ENCODE measurements at places on chromosomes 7 and 10.
A peak's percentile ranks its signal among the peaks of the same experiment; 100 is the strongest.

DNA sequence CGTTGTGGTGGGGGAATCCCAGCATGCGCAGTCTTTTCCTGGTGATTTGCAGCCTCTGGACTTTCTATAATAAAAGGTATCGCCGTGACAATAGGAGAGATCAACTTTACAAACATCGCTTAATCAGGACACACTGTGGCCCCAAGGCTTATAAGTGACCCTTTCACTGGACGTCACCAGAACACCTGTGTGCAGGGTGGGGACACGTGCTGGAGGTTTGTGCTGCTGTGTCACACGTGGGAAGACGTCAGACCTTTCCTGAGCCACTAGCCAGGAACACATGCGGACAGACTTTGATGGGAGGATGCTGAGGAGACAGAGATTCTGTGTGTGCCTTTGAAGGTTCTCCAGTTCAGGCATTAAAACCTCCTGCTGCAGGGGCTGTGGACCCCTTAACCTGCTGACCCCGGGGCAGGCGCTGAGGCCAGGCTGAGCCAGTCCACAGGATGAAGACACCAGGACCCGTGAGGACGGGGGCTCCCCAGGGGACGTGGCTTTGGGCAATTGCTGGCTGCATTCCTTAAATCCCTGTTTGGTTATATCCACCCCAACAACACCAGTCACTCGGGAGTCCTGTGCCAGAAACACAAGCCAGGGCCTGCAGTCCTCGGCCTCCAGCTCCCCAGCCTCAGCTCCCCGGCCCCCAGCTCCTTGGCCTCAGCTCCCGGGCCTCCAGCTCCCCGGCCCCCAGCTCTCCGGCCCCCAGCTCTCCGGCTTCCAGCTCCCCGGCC, 183.4 kb downstream of the PTPRN2 start:
- DNase-seq = no peak

GRCh38 chr10:75740541-75740940, 309.1 kb downstream of the LRMDA start:
- no peak for DNase-seq

GRCh38 chr10:69961881-69962745, 90.5 kb upstream of the MACROH2A2 start:
- no peak for DNase-seq

- DNase-seq = no peak
These were observed 10.0 kb downstream of the DNAJC1 start for GRCh38 chr10:21993360-21994001.

GRCh38 chr10:113007343-113007771, 57.3 kb downstream of the TCF7L2 start:
- no peak for DNase-seq

- no peak for DNase-seq
These were observed 17.8 kb downstream of the CELF2 start for GRCh38 chr10:11035301-11035991.

GRCh38 chr10:92990615-92991014, 70.0 kb upstream of the CYP26C1 start:
- no peak for DNase-seq

GRCh38 chr10:66353422-66353821, 572.4 kb upstream of the LRRTM3 start:
- no peak for DNase-seq

- peak; percentile 35 for DNase-seq
These were observed 237.3 kb upstream of the KLF14 start for GRCh38 chr7:130971297-130971696.

- no peak for DNase-seq
These were observed 310.3 kb upstream of the ZNF32 start for GRCh38 chr10:43958964-43959363.

- DNase-seq = no peak
These were observed 200.4 kb upstream of the YAE1 start for GRCh38 chr7:39365751-39366295.

DNA sequence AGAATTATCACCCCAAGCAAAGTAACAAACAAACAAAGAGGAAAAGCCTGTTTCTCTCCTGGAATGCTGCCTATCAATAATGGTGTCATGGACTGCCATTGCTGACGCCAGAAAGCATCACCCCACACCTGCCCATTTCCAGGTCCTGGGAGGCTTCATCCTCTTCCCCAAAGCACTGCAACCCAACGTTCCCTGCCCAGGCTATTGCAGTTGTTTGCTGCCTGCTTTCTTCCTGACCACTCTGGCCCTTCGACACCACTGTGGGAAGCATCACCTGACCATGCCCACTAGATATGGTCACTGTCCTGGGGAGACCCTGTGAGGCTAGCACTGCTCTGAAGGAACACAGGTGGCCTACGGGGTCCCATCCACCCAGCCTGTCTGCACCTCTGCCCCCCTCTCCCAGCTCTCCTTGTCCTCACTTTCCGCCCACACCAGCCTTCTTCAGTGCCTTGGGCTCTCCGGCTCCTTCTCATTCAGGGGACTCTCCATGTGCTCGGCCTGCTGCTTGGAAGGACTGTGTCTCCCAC, 439.6 kb downstream of the GLRX3 start:
- no peak for DNase-seq

GRCh38 chr7:91494450-91494849, 230.2 kb downstream of the FZD1 start:
- no peak for DNase-seq

GRCh38 chr10:120180160-120180559, 276.9 kb upstream of the PLPP4 start:
- DNase-seq = no peak

DNA sequence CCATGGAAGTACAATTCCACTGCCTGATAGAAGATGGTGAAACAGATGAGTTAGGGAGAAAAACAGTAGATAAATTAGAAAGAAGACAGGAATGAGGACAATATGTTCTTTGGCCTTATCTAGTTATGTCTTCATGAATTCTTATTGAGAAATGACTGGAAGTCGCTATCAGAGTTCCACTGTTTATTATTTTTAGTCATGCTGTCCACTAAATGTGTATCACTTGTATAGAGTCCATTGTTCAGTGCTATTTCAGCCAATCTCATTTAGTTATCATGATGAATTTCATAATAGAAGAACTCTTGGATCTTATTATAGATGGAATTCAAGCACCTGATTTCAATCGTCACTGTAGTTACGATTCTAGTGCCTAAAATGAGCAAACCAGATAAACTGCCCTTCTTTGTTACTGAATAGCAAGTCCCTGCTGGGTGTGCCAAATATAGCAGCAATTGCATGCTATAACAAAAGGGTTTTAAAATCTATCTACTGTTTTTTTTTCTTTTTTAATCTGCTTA, 177.7 kb upstream of the COL1A2 start:
- DNase-seq = no peak

DNA sequence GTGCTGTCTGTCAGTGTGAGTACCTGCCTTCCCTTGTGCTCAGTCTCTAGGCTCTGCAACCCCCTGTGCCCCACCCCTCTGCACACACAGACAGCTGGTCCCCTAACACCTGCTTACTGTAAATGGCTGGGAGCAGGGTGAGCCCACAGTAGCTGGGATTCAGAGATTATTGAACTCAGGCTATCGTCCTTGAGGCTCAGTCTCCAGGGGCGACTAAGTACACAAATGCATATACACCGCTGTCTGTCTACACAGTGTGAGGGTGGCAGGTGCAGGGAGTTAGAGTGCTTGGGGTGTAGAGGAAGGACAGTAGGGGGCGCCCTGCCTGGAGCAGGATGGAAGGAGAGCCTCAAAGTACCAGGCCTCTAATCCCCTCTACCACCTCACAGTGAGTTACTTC, 12.9 kb downstream of the UPP1 start:
- no peak for DNase-seq

GRCh38 chr7:129719980-129720732, 108.6 kb downstream of the NRF1 start:
- DNase-seq = no peak

- DNase-seq = no peak
These were observed 904 bp upstream of the DPYSL4 start for GRCh38 chr10:132185601-132186487.
